Activated CD8-positive, alpha-beta memory T cell treated with anti-CD3 and anti-CD28 coated beads, Interleukin-2, amount 10 ng/mL, durations not matched to agents 7 days and 5 days (primary cell): ENCODE measurements at places on chromosomes 16 and 17.

GRCh38 chr17:17508646-17509591 lies 12.7 kb upstream of the RASD1 start:
- DNase-seq = no peak

GRCh38 chr16:52773026-52773425 lies 226.1 kb upstream of the TOX3 start:
- no peak for DNase-seq

GRCh38 chr16:75477680-75478473 lies 13.4 kb upstream of the TMEM170A start:
- DNase-seq = no peak

GRCh38 chr16:17377360-17378324 lies 93.1 kb downstream of the XYLT1 start:
- no peak for DNase-seq

DNA sequence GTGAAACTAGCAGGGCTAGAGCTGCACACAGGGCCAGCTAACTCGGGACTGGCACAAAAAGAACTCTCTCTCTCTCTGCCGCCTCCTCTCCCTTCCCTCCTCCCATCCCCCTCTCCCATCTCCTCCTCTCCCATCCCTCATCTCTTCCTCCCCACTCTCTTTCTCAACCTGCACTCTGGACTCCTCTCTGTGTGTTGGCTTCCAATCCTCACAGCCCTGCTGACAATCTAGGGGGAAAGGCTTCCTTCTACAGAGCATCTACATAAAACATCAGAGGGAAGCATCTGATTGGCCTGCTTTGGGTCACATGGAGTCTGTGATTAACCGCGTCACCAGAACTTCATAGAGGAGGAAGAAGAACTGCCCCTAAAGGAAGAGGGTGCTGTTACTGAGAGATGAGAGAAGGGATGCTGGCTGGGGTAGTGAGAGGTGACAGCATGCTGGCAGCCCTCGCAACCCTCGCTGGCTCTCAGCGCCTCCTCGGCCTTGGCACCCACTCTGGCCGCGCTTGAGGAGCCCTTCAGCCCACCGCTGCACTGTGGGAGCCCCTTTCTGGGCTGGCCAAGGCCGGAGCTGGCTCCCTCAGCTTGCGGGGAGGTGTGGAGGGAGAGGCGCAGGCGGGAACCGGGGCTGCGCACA lies 12.8 kb upstream of the ZFP90 start:
- no peak for DNase-seq

- no peak for DNase-seq
Observed at GRCh38 chr16:77564791-77565390, 130.1 kb upstream of the ADAMTS18 start.

DNA sequence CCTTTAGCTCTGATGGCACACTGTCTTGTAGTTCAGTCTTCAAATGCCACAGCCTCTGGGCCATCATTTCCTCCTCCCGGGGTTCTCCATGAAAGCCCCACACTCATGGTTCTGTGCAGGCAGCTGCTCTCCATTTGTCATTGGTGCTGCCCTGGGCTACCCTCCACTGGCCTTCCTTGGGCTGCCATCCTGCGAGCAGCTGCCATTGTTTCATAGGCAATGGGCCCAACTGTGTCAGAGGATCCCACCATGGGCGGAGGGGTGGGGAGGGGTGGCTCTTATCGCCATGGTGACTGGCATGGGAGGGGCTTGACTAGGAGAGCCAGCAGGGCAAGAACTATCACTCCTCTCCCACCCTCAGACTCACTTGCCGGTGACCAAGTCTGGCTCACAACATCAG lies 38.6 kb upstream of the BRD7 start:
- DNase-seq = no peak

DNA sequence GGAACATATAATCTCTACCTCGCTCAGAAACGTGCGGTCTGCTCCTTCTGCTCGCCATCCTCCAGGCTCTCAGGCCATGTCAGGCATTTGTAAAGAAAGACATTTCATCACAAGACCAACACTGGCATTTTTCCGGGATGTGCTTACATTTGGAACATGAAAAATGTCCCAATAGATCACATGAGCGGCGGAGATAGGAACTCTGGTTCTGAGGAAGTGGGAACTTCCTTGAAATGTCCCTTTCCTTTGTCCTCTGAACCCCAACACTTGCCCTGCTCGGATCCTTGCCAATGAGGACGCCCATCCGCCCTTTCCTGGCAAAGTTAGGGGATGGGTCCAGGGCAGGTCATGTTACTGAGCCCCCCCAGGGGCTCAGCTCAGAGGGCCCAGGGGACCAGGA lies 130.5 kb downstream of the MAF start:
- DNase-seq = no peak

GRCh38 chr17:76438906-76439305 lies 14.0 kb downstream of the UBE2O start:
- no peak for DNase-seq

GRCh38 chr17:17103160-17103559 lies 60.9 kb downstream of the MPRIP start:
- no peak for DNase-seq

DNA sequence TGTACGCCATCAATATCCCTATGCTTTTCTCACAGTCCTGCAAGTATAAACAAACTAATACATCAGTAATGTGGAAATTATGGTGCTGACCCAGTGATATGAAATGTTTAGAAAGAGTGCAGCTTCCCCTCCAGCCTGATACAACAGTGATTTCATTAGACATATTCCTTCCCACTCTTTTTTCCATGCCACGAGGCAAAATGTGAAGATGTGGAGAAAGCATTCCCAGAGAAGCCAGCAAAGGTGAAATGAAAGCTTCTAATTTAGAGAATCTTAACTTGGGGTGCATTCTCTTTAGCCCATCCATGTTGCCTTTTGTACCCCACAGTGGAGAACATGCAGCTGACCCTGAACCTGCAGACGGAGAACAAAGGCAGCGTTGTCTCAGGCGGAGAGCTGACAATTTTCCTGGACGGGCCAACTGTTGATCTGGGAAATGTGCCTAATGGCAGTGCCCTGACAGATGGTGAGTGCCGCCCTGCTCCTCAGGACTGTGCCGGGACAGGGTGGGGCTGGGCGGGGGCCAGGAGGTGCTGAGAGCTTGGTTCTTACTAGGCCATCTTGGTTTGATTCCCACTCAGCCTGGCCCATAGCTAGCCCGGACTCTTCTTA lies 77.8 kb downstream of the WWP2 start:
- no peak for DNase-seq

GRCh38 chr17:31699281-31699680 lies 159.8 kb downstream of the COPRS start:
- DNase-seq = no peak

- no peak for DNase-seq
Observed at GRCh38 chr17:57677301-57677700, 67.8 kb downstream of the CCDC182 start.

DNA sequence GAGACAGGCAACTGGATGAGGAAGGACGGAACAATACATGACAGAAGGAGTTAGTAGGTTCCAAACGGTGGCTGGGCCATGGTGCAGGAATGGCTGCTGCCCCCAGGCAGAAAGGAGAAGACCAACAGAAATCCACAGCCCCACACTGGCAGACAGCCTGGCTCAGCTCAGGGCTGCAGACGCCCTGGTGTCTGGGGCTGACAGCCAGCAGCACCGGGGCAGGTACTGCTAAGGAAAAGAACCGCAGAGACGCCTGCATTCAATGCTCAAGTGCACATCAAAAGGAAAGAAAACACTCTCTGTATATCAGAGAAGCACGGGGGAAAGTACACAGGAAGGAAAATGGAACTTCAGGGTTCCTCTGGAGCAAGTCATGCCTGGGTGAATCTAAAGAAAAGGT lies 53.4 kb downstream of the GAS7 start:
- DNase-seq = no peak

GRCh38 chr17:78971756-78972506 lies 7.8 kb downstream of the LGALS3BP start:
- no peak for DNase-seq
